ENCODE measurements at places on chromosomes 1 and 21. TPM values are rescaled to one million over a fixed set of nuclear protein-coding genes. Genes with fewer than 3 reads are reported as not detected.

The IFI6 gene
- total RNA-seq = 70.3 TPM

GRCh38 chr21:30714456-30714855 is 4.1 kb downstream of the KRTAP21-3 start:
- no peak for DNase-seq

DNA sequence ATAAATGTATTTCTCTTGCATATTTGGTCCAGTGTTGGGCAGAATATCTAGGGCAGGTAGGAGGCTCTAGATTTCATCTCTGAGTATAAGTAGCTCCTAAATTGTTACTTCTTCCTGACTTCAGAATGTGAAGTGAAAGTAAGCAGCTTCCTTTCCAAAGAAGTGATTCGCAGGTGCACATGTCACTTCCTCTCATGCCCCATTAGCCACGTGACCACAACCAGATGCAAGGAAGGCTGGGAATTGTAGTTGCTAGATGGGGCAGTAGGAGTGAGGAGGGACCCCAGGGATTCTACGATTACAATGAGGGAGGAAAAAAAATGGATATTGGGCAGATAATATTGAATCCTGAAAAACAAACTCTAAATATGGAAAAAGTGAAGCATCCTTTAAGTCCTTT is 113.2 kb upstream of the CYYR1 start:
- no peak for DNase-seq

The ADARB1 gene
- 53.7 TPM for total RNA-seq

The PFKFB2 gene
- total RNA-seq = 1.9 TPM

GRCh38 chr1:15100121-15100879 is 53.2 kb upstream of the TMEM51 start:
- no peak for DNase-seq
